ENCODE measurements at places on chromosomes 1 and 21.

GRCh38 chr1:39214998-39215873 is 10.7 kb downstream of the MACF1 start:
- no peak for DNase-seq

GRCh38 chr1:15148004-15148403 is 5.5 kb upstream of the TMEM51 start:
- no peak for DNase-seq

DNA sequence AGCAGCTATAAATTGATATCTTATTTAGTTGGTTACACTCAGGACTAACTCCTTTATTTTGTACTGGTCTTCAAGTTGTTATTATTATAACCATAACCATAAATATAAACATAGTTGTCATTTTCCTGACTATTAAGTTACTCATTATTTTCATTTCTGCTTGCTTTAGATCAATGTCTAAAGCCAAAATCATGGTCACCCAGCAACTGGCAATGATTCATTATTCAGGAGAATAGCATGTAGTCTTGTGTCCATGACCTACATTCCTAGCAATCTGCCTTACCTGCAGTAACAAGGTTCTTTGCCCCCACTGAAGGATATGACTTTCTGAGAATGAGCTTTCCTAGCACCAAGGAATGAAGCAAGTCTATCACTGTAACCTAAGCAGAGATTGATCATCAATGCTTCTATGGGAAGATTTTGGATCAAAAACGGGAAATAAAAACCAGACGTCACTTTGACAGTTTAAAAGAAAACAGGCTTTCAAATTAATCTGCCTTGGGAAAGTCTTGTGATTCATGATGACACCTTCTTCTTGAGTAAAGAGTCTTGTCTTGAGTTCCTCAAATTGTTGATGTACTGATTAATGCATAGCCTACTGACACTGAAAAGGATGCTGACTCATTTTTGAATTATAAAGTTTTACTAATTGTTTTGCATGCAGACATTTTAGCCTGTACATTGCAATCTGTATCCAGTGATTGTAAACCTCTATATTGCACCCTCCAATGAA is 203.3 kb upstream of the IVNS1ABP start:
- no peak for DNase-seq

DNA sequence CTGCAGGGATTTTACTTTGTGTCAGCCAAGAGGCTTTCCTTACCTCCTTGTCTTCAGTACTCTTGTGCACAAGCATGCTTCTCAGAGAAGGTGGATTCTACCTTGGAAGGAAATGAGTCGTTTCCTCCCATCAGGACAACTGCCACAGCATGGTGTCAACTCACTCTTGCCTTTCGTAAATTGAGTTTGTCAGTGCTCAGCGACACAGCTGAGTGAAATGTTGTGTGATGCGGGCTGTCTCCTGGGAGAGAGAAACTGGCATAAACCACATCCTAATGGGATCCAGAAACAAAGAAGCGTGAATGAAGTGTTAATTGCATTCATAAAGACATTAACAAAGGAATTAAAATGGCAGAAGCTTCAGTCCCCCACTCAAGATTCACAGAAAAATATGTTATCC is 51.5 kb upstream of the SLC22A15 start:
- no peak for DNase-seq

DNA sequence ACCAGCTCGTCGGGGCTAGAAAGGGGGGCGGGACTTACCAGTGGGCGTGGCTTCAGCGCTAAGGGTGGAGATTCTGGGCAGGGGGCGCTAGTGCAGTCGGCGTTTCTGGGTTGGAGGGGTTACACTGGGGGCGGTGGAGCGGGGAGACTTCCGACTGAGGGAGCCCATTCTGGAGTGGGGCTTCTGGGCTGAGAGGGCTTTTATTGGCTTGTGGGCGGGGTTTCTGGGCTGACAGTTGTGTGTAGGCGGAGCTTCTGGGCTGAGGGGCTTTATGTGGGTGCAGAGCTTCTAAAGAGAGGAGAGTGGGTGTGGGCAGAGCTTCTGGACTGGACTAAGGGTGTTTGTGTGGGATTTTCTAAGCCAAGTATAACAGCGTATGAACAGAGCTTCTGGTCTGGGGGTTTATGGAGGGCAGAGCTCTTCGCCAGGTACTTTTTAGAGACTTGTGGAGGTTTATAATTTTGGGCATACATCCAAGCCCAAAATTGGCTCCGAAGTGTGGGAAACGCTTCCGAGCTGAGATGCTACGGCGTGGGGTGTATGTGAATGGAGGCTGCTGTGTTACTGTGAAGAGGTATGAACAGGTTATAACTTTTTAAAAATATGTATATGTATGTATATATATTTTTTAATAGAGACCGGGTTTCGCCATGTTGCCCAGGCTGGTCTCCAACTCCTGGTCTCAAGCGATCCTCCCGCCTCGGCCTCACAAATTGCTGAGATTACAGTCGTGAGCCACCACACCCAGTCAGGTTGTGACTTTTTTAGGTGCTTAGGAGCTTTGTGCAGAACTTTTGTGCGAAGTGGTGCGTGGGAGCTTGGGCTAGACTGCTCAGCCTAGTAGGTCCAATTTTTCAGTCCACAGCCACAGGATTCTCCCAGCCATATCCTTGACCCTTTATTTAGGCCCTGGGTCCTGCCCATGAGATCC is 825 bp downstream of the TMEM39B start:
- no peak for DNase-seq

DNA sequence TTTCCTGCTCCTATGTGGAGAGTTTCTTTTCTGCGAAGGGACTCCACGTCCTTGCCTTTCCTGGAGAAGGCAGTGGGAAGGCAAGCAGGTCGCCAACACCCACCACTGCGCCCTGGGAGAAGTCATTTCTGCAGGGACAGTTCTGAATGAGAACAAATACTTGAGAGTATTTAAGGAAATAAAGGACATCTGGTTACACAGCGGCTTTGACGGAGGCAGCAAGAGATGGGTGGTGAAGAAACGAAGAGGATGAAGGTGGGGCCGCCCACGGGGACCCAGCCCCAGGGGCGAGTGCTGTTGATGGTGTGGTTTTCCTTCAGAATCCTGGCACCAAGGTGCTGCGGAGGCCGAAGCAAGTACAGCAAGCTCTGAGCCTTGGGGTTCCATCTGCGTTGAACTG is 75.5 kb downstream of the PSMG1 start:
- no peak for DNase-seq

DNA sequence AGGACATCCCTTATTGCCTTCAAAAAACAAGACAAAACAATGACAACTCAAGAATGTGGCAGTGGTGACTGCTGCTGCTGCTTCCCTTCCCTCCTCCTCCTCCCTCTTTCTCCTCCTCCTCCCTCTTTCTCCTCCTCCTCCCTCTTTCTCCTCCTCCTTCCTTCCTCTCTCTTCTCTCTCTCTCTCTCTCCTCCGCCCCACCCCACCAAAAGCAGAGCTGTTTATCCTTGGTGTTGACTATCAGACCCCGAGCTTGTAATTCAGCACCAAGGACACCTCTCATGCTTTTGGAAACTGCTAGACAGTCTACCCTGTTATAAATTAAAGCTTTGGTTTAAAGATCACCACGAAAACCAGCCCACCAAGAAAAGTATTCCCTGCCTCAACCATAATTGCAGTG is 72.4 kb upstream of the IFNAR2 start:
- no peak for DNase-seq

GRCh38 chr1:220528679-220529501 is 954 bp downstream of the MARK1 start:
- no peak for DNase-seq

GRCh38 chr1:82160036-82160435 is 359.3 kb downstream of the ADGRL2 start:
- no peak for DNase-seq

DNA sequence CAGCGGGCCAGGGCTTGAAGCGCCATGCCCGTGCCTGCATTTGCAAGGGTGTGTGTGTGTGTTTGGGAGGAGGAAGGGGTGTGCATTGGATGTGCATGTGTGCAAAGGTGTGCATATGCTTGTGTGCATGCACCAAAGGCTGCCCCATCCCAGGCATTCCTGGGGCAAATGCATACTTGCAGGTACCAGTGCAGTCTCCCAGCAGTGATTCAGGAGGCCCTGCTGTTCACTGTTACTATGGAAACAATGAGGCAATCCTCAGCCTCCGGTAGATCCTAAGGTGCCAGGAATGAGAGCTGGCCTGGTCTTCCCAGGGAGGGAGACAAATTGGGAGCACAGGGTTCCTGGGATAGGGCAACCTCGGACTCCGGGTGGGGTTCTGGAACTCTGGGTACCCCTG is 7.5 kb upstream of the FNDC5 start:
- peak; percentile 5 for DNase-seq

DNA sequence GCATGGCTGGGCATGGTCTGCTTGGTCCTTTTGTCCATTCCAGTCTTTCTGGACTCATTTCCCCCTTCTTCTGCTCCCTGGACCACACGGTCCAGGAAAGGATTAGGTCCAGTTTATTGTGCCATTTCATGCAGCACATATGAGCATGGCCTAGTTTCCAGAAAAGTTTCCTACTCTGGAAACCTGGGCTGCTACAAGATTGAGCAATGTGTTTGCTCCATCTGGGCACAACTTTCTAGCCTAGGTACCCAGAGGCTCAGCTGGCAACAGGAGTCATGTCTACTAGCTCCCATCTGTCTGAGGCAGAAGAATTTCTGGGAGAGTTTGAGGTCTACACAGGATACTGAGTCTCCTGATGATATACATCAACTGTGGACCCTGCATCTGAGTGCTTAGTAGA is 14.8 kb downstream of the FMOD start:
- no peak for DNase-seq

DNA sequence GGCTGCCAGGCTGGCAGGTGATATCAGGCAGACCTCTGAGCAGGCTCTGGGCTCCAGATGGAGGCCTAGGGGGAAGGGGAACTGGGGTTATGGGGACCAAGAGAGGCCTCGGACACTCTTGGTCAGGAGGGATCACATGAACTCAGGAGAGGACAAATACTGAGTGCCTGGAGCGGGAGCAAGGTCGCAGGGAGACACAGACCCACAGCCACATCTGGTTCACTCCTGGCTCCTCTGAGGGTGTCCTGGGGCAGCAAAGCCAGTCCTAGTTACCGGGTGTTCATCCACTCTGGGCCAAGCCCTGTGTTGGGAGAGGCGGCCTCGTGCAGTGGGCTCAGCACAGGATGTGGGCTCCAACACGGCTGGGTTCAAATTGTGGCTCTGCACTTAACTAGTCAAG is 239.0 kb downstream of the PTPRU start:
- DNase-seq = no peak

DNA sequence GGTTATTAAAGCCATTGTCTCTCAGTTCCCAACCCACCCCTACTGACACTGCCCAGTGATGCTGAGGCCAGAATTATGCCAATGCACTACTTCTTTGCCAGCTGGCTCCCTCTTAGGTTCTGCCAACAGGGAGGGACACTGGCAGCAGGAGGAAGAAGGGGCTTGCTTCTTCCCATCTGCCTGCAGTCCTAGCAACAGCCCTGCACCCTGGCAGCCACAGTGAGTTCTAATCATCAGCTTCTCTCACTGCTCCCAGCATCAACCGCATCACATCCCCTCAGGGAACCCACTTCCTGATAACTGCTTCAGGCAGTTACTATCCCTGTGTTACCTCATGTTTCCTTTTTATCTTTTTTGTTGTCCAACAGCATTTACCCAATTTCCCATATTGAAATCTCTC is 86.2 kb downstream of the UBR4 start:
- DNase-seq = no peak

DNA sequence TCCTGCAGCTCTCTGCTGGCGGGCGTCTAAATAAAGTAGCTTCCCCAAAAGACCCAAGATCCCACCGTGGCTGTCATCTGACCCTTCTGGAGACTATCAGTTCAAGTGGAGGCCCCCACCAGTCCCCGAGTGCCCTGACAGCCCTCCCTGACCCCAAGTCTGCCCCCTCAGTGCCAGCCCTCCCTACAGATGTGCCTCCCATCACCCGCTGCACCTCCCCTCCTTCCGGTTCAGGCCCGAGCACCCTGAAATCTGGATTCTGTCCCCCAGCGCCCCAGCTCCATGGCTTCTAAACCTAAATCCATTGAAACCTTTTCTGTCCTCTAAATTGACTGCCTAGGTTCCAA is 595 bp downstream of the IL10RB start:
- no peak for DNase-seq

DNA sequence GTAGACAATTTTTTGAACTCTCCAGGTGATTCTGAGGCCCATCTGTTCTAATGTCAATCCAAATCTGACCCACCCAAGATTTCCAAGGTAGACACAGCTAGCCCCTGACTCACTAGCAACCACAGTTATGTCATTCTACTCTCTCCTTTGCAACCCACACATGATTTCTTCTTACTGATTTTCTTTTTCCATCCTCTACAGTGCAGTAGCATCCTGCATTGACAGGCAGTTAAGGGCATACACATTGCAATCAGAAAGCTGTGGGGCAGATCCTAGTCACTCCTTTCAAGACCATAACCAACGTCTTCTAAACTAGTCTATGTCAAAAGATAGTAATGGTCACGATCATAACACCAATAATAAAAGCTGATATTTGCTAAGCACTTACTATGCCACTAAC is 54.2 kb downstream of the JAK1 start:
- no peak for DNase-seq

- no peak for DNase-seq
These were observed 5.7 kb downstream of the ZBTB40 start for GRCh38 chr1:22457345-22457744.

- peak; percentile 68 for DNase-seq
These were observed 45.7 kb upstream of the PRDX6 start for GRCh38 chr1:173431304-173432045.

GRCh38 chr1:119747451-119747850 is 21.3 kb downstream of the HMGCS2 start:
- DNase-seq = no peak

Data from AG09309 (cell line).